ENCODE measurements at places on chromosomes 2 and 18.

- no peak for DNase-seq
Observed at GRCh38 chr2:127661949-127662510, 13.3 kb downstream of the LIMS2 start.

- DNase-seq, result no peak
Observed at GRCh38 chr2:7096726-7097352, 179.6 kb downstream of the RNF144A start.

- DNase-seq, result no peak
Observed at GRCh38 chr2:925309-925708, 25.3 kb upstream of the SNTG2 start.

- no peak for DNase-seq
Observed at GRCh38 chr18:41482501-41482900, 472.5 kb upstream of the PIK3C3 start.

DNA sequence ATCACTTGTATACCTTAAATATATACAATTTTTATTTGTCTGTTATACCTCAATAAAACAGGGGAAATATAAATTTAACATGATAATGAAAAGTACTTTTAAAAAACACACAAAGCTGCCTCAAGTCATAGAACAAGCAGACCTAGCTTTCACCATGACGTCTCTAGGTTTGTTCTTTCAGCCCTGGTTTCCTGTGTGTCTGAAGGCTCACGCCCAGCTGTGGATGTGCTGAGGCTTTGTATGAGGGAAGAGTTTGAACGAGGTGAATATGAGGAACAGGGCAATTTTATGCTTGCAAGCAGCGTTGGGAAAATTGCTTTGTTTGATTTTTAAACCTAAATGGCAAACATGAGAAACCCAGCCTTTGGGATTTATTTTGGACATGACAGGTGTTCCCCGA, 15.3 kb downstream of the SH3RF3 start:
- DNase-seq, result no peak

DNA sequence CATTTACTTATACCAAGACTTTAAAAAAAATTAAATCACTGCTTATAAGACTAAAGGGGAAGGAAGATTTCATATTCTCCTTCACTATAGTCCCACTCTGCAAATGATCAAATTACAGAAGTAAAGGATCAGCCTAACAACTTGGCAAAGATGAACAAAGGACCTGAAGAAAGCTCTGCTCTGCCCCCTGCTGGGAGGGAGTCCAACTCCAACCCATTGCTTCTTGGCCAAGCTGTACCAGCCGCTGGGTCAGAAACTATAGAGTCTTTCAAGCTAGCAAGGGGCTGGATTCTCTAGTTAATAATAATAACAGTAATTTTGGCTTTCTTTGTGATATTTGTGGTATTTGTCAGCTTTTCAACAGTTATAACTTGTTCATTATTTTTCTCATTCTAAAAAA, 927.0 kb upstream of the CRIM1 start:
- peak; percentile 3 for DNase-seq
